ENCODE measurements at places on chromosomes 5 and 9.

DNA sequence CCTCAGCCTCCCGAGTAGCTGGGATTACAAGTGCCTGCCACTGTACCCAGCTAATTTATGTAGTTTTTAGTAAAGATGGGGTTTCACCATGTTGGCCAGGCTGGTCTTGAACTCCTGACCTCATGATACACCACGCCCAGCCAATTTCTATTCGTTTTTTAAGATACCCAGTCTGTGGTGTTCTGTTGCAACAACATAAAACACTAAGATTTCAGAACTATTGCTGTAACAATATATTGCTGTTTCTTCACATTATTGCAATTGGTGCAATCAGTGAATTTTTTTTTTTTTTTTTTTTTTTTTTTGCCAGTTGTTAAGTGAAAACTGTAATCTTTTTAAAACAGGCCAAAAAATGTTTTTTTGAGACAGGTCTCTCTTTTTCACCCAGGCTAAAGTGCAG lies 9.9 kb downstream of the SRP19 start:
- DNase-seq, result no peak

DNA sequence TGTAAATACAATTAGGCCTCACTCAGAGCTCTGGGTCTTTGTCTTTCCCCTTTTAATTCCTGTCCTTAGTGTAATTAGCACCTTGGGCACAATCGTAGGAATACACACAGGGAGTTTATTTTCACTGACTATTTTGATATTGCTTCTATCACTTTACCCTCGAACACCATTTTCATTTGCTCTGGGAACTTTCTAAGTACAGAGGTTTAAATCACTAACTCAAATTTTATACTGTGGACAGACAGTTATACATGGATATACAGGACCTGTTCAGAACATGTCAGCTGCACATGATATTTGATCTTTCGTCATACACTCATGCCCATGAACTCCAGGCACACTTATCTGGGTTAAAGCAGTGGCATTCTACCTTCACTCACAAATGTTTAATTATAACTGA lies 217.8 kb upstream of the TMEM161B start:
- no peak for DNase-seq

- DNase-seq, result no peak
Measured at GRCh38 chr9:134516464-134516863, 125.1 kb upstream of the COL5A1 start.

- no peak for DNase-seq
Measured at GRCh38 chr5:26553079-26553478, 485.3 kb downstream of the CDH9 start.

DNA sequence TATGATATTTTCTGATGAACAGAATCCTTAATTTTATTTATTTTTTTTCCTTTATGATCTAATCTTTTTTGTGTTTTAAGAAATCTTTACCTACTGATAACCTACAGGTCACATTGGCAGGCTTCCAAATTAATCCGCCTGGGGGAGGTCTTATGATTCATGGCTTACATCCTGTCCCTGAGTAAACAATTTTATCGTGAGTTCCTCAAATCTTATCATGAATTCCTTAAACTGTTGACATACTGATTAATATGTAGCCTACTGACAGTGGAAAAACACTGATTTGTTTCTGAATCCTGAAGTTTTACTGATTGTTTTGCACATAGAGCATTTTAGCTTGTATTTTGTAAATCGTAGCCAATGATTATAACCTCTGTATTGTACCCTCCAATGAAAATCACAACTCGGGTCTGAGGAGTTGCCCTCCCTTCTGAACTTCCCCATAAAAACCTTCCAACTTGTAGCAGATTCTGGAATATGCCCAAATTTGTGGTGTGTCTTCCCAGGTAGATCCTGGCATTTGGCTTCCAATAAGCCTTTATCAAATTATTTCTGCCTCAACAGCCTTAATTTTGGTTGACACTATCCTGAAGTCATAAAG lies 105.6 kb downstream of the VCAN start:
- no peak for DNase-seq

- DNase-seq, result no peak
Measured at GRCh38 chr5:91207248-91207647, 175.9 kb downstream of the ARRDC3 start.

- no peak for DNase-seq
Measured at GRCh38 chr9:76916231-76916630, 10.3 kb upstream of the PRUNE2 start.

DNA sequence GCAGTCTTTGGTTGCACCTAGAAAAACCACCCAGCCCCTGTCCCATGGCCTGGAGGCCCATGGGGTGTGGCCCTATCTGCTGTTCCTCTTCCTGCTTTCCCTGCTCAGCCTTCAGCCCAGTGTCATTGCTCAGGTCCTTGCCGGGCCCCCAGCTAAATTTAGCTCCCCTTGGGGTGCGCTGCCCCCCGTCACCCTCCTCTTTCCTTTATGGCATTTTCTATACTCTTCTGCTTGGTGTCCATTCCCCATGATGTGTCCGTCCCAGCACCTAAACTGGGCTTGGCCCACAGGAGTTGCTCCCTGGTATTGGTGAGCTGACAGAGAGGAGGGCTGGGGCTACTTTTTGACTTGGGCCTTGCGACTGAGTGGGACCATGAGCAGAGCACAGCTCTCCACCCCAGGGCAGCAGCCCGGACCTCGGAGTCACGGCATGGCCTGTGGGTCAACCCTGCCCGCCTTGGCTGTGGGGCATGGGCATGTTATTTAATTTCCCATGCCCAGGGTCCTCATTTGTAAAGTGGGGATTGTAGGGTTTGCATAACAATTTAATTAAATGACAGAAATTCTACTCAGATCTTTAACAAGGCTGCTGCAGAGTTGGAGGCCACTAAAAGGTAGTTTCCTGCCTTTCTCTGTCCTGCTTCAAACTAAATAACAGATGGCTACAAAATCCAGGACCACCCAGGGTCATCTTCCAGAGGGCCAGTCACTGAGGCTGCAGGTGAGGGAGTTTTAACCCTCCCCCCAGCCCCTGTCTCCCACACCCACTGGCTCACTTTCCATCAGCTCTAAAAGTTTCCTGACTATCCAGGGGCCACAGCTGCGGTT lies 98.2 kb downstream of the DAP start:
- DNase-seq, result no peak

GRCh38 chr5:10644192-10644591 lies 80.3 kb downstream of the ANKRD33B start:
- no peak for DNase-seq

- no peak for DNase-seq
Measured at GRCh38 chr5:3091040-3091774, 339.7 kb upstream of the IRX2 start.

- DNase-seq, result no peak
Measured at GRCh38 chr9:33429256-33429985, 18.0 kb downstream of the AQP3 start.

GRCh38 chr5:179274321-179275315 lies 70.6 kb downstream of the ADAMTS2 start:
- DNase-seq, result no peak

DNA sequence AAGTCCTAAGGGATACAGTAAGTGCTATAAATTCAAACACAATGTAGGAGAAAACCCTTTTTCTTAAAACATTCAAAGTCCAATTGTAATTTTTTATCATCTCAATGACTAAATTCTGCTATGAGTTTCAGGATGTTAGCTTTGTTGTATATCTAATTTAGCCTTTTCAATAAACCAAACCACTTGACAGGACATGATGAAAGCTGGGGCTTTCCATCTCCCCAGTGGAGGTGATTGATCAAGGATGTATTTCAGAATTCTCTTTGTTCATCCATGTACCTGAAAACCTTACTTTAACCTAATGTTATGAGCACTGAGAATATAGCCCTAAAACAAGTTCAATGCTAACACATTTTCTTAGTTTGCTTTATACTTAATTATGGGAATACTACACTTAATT lies 639.0 kb upstream of the ITGA1 start:
- DNase-seq, result no peak

DNA sequence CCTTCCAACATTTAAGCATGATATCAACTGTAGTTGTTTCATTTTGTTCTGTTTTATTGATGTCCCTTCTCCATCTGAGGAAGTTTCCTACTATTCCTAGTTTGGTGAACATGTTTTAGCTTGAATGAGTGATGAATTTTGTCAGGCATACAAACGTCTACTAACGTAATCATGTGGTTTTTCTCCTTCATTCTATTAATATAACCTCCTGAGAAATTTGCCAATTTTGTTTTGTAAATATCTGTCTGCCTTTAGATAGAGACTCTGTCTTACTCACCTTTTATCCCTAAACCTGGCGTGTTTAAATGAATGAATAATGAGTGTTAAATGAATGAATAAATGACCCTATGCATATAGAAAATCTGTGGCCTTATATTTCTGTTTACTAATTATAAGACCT lies 26.5 kb upstream of the NREP start:
- no peak for DNase-seq

GRCh38 chr9:136757751-136758140 lies 297 bp downstream of the LCN8 start:
- no peak for DNase-seq

DNA sequence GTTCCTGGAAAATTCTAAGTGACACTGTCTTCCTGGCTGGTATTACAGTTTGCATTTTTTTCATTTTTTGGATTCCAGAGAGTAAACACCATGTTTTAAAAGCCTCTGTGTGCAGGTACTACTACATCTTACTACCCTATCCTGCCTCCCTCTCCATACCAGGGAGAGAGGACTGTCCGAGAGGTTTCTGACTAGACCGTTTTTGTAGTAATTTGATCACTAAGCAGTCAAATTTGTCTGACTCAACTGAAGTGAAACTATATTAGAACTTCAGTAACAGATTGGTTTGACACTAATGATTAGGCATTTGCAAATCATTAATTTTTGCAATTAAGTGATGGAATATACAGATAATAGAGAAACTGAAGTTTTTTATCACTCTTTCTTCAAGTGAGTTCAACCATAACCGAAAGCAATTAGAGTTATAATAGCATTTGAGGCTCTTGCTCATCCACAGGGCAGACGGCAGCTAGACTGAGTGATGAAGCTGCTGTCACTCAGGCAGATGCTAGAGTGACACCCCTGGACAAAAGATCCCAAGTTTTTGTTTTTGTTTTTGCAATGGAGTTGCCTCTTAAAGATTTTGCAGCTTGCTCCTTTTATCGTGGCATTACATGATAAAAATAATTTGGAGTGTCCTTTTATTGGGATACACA lies 44.3 kb downstream of the SMARCA2 start:
- no peak for DNase-seq

- DNase-seq, result no peak
Measured at GRCh38 chr5:107558823-107559375, 111.8 kb downstream of the EFNA5 start.

DNA sequence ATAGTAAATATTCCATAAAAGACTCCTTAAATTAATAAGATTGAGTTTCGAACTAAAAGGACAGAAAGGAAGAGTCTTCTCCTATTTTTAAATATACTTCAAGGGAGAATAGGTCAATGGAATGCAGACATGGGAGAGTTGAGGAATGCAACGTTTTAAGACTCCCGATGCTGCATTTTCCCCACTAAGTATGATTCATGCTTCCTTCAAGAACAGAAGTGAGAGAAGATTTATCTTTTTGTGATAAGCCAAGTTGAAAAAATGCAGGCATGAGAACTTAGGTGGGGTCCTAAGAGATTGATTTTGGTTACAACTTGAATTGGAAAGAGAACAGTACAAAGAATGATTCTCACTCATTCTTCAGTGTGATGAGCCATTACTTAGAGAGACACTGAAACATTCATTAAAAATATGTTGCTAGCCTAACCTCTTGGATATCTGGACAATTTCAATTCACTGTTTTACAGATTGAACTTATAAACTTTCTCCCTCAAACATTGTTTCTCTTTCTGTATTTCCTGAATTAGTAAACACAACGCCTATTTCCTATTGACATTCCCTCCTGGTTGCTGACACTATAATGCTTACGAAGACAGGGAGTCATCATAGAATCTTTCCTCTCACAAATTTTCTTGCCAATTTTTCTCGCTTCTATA lies 1666.1 kb upstream of the WWC1 start:
- no peak for DNase-seq

GRCh38 chr5:117752403-117752802 lies 1177.8 kb upstream of the SEMA6A start:
- DNase-seq, result no peak

GRCh38 chr9:116156621-116157314 lies 3.2 kb downstream of the PAPPA start:
- no peak for DNase-seq

- DNase-seq, result peak; percentile 35
Measured at GRCh38 chr9:6354072-6354686, 26.0 kb downstream of the TPD52L3 start.

GRCh38 chr5:151218177-151218576 lies 5.7 kb downstream of the CCDC69 start:
- DNase-seq, result no peak

DNA sequence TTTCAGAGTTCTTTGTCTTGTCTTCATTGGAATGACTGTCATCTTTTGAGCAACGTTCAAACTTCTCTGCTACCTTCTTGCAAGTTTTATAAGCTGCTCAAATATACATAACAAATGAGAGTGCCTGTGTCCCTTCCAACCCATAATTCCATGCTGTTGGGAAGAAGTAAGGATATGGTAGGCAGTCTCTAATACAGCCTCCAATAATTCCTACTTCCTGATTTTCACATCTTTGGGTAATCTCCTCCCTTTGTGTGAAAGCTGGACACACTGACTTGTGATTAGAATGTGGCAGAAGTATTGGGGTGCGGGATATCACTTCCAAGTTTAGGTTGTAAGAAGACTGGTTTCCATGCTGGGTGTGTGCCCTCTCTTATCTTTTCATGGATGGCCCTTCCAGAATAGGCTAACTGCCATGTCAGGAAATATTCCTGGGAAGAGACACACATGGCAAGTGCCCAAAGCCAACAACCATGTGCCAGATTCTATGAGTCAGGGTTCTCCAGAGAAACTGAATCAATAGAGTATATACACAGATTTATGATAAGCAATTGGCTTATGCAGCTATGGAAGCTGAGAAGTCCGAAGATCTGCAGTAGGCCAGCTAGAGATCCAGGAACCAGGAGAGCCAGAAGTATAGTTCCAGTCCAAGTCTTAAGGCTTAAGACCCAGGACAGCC lies 531.3 kb downstream of the NTRK2 start:
- no peak for DNase-seq

- no peak for DNase-seq
Measured at GRCh38 chr9:132274861-132275260, 79.9 kb downstream of the SETX start.

GRCh38 chr9:6782981-6783380 lies 25.2 kb downstream of the KDM4C start:
- DNase-seq, result no peak

- DNase-seq, result no peak
Measured at GRCh38 chr5:124746916-124747790, 714 bp upstream of the ZNF608 start.

- DNase-seq, result peak; percentile 72
Measured at GRCh38 chr5:142866563-142867275, 96.5 kb downstream of the ARHGAP26 start.
